ENCODE measurements at places on chromosomes 6 and 20.

GRCh38 chr6:62711750-62712149 lies 425.7 kb upstream of the KHDRBS2 start:
- DNase-seq = no peak

DNA sequence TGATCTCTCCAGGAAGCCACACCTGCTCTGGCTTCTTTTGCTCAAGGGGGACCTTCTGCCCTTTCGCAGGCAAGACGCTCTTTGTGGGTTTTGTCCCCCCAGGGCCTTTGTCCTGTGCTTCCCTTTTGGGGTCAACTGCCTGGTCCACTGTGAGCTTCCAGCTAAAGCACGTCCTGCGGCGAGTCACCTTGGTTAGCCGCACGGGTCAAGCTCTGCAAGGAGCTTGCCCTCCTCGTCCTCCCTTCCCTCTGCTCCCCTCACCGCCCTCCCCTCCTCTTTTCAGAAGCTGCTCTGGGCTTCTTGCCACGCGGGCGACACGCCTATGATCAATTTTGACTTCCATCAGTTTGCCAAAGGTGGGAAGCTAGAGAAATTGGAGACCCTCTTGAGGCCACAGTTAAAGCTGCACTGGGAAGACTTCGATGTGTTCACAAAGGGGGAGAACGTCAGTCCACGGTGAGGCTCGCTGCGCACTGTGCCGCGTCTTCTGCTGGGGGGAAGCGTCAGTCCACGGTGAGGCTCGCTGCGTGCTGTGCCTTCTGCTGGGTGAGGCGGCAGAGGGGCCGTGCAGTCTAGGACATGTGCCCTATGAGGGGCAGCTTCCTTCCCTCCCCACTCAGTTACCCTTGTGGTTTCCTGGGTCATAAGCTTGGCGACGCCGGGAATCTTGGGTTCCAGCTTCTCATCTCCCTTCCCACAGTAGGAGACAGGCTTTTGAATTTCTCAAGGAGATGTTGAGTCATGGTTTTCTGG lies 80.2 kb downstream of the SYNJ2 start:
- no peak for DNase-seq

DNA sequence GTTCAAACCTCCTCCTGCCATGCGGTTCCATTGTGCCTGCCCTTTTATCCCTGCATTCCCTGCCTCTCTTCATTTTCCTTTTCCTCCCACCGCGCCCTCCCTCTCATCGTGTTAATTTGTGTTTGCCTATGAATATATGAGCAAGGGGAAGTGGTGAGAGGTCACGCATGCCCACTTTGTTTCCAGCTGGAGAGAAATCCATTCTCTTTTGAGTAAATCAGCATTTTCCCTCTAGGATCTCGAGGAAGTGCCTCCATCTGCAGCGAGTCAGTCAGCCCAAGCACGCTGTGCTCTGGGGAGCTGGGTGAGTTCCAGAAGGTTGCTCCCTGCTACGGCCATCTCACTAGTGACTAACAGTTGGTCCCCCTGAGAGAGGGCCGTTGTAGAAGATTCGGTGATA lies 42.9 kb downstream of the CDH26 start:
- DNase-seq = no peak

- DNase-seq = no peak
These were observed 437 bp downstream of the CD40 start for GRCh38 chr20:46118481-46119020.

GRCh38 chr6:10800810-10801209 lies 37.5 kb downstream of the MAK start:
- no peak for DNase-seq

- no peak for DNase-seq
These were observed 4.5 kb upstream of the PTCRA start for GRCh38 chr6:42911171-42912021.

DNA sequence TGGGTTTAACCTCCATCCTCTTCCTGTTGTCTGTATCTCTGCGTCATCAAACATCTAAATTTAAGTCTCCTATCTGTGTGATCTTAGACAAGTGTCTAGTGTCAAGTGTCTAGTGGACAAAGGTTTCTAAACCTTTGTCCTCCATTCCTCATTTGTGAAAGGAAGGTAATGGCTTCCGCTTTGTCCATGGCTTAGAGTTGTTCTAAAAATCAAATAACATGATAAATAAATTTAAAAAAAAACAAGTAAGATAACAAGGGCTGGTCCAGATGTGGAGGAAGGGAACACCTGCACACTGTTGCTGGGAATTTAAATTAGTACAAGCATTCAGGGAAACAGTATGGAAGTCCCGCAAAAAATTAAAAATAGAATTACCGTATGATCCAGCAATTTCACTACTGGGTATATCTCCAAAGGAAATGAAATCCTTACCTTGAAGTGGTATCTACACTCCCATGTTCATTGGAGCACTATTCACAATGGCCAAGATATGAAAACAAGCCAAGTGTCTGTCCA lies 17.6 kb upstream of the SERPINB1 start:
- no peak for DNase-seq

- DNase-seq = no peak
These were observed 821.3 kb downstream of the TFAP2A start for GRCh38 chr6:9593554-9593953.

- DNase-seq = no peak
These were observed 363.8 kb upstream of the SULF2 start for GRCh38 chr20:48148916-48149672.

- DNase-seq = no peak
These were observed 102.5 kb downstream of the SASH1 start for GRCh38 chr6:148445116-148445515.

DNA sequence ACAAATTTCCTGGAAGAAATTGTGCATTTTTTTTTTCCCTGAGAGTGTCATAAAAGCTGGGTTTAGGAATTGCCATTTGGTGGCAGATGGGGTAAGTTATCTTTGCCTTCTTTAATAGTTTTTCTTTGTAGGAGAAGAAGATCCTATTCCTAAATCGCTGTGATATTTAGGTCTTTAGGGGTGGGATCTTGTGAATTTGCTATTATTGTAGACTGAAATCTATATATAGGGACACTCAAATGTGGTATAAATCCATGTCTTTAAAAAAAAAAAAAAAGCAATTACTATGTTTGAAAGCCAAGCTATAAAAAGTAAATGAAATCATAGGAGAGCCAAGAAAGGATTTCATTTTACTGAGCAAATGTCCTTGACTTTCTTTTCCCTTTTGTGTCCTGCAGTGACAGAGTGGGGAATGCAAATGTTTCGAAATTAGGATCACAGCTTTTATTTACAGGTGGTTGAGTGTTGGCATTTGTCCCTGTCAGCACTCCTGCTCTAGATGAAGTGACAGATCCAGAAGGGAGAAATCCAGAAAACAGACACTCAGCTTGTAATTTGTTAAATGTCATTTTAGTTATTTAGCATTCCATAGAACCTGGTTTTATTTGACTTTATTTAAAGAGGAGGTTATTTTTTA lies 29.4 kb downstream of the TIAM2 start:
- no peak for DNase-seq

- DNase-seq = no peak
These were observed 10.3 kb upstream of the SERPINB1 start for GRCh38 chr6:2851727-2852513.

DNA sequence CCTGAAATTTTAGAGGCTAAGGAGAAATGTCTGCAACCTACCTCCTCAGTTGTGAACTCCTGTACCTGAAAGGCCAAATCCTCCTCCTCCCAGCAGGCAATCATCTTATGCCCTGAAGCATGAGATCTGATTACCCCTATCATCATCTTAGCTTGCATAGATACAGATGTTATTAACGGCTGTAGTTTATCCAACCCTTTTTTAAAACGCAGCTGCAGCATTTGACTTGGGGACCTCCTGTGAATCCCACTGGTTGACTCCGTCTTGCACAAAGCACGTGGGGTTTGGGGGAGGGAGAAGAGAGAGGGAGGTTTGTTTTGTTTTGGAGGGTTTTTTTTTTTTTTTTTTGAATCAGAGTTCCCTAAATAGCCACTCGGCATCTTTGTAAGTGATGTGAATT lies 5.8 kb upstream of the NR2E1 start:
- no peak for DNase-seq

DNA sequence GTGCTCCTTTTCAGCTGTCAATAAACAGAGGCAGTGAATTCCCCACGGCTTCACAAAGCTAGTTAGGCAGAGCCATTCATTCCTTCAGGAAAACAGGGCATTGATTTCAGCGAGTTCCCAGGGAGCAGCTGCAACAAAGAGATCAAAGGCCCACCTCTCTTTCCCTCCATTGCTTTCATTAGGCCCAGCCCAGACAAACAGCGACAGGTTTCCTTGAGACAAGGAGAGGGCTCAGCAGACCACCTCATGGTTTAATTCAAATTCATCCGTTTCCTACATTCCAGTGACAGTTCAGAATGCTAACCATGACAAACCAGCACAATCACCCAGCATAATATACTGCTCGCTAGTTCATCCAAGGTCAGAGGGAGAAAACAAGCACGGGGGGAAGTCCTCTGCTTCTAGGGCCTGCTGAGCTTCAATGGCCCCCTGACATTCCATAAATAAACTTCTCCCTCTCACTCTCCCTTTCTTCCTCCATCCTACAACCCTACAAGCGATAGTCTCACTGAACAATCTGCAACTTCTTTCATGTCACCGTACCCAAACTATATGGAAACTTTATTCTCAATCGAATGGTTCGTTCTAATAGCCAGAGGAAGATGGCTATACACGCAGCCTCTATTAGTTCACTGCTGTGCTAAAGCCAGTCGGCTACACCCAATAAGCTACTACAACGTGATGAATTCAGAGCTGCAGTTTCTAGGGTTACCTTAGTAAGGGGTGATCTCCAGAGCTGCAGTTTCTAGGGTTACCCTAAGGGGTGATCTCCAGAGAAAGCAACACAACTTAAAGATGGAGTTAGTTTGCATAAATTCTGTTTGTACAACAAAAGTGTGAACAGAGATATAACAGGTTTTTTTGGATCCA lies 34.7 kb downstream of the PLAGL1 start:
- DNase-seq = no peak

GRCh38 chr20:52616629-52617028 lies 355.5 kb upstream of the TSHZ2 start:
- DNase-seq = no peak

GRCh38 chr20:44540834-44541233 lies 19.0 kb upstream of the SERINC3 start:
- DNase-seq = no peak

- DNase-seq = no peak
These were observed 622.3 kb upstream of the ARID1B start for GRCh38 chr6:156154896-156155295.

- DNase-seq = no peak
These were observed 34.3 kb upstream of the CARMIL1 start for GRCh38 chr6:25244865-25245264.

DNA sequence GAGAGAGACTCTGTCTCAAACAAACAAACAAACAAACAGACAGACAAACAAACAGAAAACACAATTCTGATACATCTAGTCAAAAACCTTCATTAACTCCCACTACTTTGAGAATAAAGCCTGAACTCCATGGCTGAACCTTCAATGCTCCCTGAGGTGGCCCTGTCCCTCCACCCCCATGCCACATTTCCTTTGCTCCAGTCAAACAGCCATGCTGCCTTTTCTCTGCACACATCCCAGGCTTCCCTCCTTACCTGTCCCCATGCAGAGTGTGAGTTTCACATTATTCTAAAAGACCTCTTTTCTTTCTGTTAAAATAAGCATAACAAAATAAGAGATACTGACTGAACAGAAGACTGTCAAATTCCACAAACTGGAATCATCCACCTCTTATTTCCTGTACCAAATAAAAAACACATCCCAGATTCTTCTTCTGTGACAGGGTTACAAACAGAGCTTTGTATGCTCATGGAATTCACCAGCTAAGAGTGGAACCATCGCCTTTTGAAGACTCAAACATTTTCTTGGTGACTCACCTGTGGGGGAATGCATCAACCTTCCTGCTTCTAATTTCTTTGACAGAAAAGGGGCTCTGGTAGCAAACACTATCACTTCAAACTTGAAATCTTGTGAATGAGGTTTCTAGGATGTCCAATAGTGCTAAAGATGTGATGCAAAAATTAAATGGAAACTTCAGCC lies 71.0 kb upstream of the SLC22A16 start:
- DNase-seq = no peak

DNA sequence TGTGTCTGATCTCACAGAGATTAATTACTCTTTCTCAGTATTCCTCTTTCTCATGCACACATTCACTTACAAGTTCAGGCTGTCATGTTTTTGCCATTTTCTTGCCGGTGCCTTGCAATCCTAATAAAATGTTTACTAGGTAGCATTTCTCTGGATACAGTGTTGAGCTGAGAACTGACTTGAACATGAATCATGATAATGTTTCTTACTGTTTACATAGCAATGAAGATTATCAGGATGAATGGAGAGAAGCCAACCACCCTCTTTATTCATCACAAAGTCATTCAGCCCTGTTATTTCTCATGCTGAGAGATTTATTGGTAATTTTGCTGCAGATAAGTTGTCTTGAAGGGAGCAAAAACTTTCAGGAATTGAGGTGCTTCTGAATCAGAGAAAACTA lies 185.5 kb upstream of the ECI2 start:
- DNase-seq = no peak

GRCh38 chr6:28117386-28118050 lies 6.9 kb upstream of the ZSCAN16 start:
- no peak for DNase-seq

DNA sequence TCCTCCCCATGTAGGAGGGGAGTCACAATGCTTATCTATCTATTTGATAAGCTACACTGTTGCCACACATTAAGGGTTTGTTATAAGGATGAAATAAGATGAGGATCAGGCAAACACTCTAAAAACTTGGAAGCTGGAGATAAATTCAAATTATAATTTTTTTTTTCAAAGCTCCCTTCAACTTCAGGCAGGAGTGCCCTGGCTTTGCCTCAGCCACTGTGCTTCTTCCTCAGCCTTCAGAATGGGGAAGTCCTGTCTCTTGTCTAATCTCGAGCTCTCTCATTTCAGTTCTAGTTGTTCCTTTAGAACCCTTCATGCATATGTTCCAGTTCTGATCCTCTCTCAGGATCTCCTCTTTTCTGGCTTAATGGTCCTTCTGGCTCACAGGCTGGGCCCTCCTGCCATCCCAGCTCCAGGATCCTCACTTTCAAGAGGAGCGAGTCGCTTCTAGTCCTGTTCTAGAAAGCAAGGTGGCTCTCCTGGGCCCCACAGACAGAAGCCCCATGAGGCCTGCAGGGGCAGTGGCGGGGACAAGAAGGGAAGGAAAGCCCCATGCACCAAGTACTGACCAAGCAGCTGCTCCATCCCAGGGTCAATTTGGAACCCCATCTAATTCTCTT lies 164.3 kb downstream of the VEGFA start:
- DNase-seq = no peak

All from NCI-H187 (cell line).